ENCODE measurements at places on chromosomes 7 and 10.

DNA sequence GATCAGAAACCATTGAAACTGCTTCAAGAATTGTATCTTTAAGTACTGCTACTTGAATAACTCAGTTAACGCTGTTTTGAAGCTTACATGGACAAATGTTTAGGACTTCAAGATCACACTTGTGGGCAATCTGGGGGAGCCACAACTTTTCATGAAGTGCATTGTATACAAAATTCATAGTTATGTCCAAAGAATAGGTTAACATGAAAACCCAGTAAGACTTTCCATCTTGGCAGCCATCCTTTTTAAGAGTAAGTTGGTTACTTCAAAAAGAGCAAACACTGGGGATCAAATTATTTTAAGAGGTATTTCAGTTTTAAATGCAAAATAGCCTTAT is 14.7 kb downstream of the HNRNPA2B1 start:
- no peak for DNase-seq

DNA sequence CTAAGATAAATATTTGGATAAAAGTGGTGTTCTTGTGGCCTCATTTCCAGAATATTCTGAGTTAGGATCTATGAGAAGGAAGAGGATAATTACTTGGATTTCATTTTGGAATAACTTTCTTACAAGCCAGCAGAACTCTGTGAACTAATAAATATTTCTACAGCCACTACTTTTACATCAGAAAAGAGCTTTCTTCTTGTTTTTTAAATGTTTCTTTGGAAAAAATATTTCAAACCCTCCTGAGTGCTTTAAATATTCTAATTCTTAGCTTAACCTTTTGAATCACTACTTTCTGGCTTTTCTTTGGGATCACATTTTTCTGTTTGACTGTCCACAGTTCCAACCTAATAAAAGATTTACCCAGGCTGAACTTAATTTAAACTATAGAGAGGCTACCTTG is 279.2 kb upstream of the PHYHIPL start:
- no peak for DNase-seq

GRCh38 chr10:71952745-71953144 is 11.4 kb upstream of the CHST3 start:
- no peak for DNase-seq

- DNase-seq, result no peak
Measured at GRCh38 chr7:5693529-5693928, 87.9 kb downstream of the RNF216 start.

DNA sequence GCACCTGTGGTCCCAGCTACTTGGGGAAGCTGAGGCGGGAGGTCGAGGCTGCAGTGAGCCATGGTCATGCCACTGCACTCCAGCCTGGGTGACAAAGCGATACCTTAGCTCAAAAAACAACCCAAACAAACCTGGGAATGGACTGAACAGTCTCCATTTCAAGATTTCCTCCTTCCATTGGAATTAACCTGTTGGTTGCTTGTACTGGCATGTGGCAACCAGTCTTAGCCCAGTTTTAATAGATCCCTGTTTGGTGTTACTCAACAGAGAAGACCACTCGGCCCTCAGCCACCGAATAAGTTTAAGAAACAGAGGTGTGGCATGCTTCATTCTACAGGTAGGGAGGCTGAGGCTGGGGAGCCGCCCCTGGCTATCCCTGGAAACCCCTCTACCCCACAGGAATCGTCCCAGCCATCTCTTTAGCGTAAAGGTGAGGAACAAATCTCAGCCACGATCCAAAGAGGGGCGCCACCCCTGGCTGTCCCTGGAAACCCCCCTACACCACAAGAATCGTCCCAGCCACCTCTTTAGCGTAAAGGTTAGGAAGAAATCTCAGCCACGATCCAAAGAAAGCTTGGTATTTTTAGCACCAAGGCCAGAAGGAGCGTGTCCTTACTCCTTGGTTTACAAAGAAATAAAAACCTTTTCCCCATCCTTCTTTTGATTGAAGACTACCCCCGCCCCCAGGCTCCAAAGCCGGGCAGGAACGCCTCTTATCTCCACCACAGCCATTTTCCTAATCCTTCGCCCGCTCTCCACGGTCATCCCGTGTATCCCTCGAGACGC is 861 bp upstream of the TSPAN14 start:
- DNase-seq, result no peak

- DNase-seq, result no peak
Measured at GRCh38 chr7:135922263-135922662, 54.9 kb downstream of the MTPN start.

DNA sequence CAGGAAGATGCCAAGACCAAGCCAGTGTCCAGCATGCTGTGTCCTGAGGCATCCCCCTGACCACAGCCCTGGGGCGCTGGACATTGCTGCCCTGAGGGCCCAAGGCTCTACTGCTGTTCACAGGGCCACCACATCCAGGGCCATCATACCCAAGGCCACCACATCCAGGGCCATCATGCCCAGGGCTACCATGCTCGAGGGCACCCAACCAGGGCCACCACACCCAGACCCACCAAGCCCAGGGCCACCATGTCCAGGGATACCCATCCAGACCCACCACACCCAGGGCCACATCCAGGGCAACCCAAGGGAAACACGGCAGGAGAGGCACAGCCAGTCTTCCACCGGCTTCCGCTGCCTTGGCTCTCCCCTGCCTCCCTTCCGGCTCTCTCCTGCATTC is 17.1 kb downstream of the STK32C start:
- DNase-seq, result no peak

- DNase-seq, result no peak
Measured at GRCh38 chr7:100141555-100141949, 7.2 kb upstream of the LAMTOR4 start.

DNA sequence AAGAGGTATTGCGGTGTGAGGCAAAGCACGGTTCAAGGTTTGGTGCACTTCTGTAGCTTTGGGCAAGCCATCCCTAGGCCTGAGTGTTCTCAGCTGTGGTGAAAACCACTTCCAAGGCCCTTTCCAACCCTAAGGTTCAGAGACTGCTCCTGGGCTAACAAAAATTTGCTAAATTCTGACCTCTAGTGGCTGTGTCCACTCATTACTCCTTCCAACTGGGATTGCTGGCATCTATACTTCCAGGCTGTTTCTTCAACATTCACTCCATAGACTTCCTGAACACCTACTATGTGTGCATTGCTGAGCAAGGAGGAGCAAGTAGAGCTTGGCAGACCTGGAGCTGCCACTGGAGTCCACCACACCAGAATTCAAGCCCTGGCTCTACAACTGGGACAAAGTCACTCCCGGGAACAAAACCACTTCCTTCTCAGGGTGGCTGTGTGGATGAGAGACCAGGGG is 29.3 kb upstream of the SH3PXD2A start:
- no peak for DNase-seq

GRCh38 chr7:44112231-44112996 is 8.3 kb downstream of the AEBP1 start:
- DNase-seq, result no peak

DNA sequence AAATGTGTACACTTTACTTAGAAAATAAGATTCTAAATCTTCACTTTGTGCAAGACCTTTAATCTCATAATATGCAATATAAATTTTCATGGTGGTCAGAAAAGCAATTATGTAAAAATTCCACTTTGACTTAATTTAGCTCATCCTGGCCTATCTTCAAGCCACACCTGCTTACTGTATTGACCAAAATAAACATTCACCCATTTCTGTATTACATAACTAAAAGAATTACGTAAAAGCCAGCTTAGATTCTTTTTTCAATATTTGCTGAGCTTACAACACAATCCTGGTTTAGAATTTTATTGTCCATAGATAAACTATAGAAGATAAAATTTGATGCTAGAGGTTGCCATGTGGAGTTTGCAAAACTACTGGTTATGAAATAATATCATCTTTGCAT is 172.9 kb upstream of the GRM3 start:
- no peak for DNase-seq

DNA sequence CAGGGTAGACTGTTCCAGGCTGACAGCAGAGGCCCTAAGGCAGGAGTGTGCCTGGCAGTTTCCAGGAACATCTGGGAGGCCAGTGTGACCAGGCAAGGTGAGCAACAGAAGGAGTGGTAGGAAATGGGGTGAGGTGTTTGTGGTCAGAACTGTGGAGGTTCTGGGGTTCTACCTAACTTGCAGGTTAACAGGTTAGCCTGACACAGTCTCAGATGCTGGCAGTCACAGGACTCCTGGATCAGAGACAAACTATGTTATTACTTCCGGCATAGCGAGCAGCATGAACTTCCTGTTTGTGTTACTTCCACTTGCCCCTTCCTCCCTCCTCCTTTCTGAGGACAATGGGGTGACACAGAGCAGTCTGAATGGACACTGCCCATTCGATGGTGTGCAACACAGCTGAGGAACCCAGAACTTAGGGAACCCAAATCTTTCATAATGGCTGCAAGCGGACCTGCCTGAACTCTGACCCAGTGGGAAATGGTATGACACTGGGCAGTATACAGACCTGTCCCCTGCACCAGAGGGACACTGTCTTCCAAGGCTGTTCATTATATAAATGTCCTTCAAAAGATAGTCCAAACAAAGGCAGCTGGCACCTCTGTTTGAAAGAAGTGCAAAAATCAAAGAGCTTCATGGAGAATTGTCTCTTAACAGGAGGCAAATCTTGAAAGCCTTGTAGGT is 3.9 kb upstream of the SAR1A start:
- no peak for DNase-seq

- DNase-seq, result peak; percentile 90
Measured at GRCh38 chr7:43164757-43165156, 52.3 kb downstream of the HECW1 start.

- DNase-seq, result no peak
Measured at GRCh38 chr7:50321487-50322067, 17.1 kb downstream of the IKZF1 start.

- no peak for DNase-seq
Measured at GRCh38 chr10:110389255-110389654, 84.5 kb upstream of the SMNDC1 start.

- DNase-seq, result no peak
Measured at GRCh38 chr7:55556031-55556430, 16.3 kb downstream of the VOPP1 start.

GRCh38 chr7:155324918-155325235 is 27.2 kb downstream of the INSIG1 start:
- no peak for DNase-seq

DNA sequence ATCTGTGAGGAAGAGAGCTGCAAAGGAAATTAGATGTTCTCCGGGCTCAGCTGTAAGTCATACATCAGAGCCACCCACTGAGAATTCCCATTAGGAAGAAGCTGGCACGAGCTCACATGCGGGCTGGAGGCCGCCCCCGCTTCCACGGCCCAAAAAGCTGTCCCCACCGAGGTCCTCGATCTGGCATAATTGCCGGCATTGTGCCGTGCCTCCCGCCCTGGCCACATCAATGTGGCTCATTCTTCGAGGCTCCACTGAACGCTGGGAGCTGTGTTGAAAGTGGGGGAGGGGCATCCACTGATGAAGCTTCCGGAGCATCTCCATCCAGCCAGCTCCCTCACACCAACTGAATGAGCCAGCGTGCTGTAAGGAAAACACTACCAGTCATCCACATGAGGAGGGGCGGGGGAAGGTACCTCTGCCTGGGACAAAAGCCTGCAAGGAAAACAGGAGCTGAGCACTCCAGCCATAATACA is 173.1 kb downstream of the PTPRN2 start:
- no peak for DNase-seq

- DNase-seq, result no peak
Measured at GRCh38 chr10:28778524-28778923, 101.2 kb downstream of the BAMBI start.

DNA sequence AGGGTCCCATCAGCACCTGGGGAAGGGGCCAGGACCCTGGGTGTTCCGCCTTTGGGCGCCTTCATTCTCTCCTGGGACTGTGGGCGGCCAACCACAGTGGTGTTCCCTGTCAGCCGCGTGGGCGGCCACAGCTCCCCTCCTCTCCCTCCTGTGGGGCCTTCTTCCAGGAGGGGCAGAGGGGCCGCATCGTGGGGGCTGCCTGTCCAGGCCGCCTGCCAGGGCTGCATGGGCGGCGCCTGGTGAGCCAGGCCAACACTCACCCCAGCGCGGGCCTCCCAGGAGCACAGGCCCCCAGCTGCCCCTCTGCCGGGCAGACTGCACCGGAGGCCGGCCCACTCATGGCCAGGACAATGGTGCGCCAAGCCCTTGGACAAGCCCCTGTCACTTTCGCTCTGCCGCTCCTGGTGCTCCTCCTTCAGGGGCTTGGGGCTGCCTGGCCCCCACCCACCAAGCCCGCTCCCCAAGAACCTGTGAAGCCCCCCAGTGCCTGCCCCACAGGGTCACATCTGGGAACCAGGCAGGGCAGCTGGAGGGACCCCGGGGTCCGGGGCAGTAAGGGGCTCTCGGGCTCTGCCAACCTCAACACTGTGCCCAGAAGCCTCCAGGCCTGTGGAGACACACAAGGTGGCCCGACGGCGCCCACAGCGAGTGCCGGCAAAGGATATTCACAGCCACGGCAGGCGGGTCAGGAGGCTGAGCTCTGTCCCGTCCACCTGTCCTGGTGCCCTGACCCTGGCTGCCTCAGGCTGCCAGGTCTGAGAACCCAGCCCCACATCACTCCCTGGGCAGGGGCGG is 42.8 kb downstream of the AP5Z1 start:
- DNase-seq, result no peak

DNA sequence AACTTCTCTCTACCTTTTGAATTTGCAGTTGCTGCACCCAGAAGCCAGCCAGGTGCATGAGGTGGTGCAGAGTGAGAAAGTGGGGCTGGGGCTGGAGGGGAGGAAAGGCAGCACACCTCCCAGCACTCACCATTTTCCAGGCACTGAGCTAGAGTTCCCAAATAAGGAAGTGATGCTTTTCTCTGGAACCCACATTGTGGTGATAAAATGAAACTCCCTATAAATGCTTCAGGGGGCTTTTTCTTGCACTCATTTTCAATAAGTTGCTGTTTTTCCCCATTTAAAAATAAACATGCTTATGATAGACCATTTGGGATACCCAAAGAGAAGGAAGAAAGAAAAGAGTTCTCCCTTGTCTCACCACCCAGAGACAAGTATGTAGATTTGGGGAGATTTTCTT is 42.8 kb upstream of the TNS3 start:
- no peak for DNase-seq

DNA sequence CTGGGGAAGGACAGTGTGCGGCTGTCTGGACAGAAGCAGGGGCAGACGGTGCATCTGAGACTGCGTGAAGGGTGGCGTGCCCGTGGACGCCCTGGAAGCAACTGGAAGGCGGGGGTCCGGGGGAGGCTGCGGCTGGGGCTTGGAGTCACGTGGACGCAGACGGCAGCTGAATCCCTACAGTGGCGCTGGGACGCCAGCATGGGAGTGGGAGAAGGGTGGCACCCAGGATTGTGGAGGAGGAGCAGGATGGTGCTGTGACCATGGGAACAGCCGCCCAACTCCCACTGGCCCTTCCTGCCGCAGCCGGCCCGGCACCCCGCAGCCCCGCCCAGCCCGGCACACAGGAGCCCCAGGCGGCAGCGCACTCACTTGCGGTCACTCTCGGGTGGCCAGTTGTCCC is 9.7 kb downstream of the INTS1 start:
- no peak for DNase-seq

DNA sequence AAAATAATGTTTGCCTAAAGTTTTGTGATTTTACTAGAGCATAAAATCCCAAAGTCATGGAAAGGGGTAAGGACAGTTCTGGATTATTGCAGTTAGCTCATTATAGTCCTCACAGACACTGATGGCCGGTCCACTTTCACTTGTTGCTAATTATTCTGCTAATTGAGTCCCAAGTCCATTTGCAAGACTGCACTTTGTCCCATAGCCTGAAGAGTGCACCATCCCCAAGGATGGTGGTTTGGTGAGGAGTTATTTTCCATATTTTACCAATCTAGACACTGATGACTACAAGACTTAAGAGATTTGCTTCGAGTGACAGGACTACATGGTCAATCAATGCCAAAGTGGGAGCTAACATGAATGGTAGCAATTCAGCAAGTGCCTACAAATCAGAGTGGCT is 181.8 kb upstream of the CACNA2D1 start:
- DNase-seq, result no peak

- no peak for DNase-seq
Measured at GRCh38 chr10:5013385-5013784, 9.7 kb upstream of the AKR1C2 start.

GRCh38 chr7:95693551-95694333 is 78.6 kb upstream of the DYNC1I1 start:
- DNase-seq, result no peak

Measured in AG09309 (cell line).